Endothelial cell (in vitro differentiated cells): ENCODE measurements at places on chromosomes 2 and 18. TPM values are rescaled to one million over a fixed set of nuclear protein-coding genes. Genes with fewer than 3 reads are reported as not detected.

- peaks cover 50% of the 10 kb centered on the region for H3K36me3 ChIP-seq
- peak overlapping the region; percentile 51 for H3K4me3 ChIP-seq
- no peak for DNase-seq
These were observed 221.9 kb downstream of the DYSF start for GRCh38 chr2:71675296-71675695.

The TBR1 gene
- 0.08 TPM for total RNA-seq

The ZSWIM2 gene
- not detected for total RNA-seq

- H3K4me3 ChIP-seq = no peak overlapping the region
- DNase-seq = no peak
- H3K27me3 ChIP-seq = peaks cover 9% of the 10 kb centered on the region
- H3K27ac ChIP-seq = no peak overlapping the region
- peaks cover 19% of the 10 kb centered on the region for H3K36me3 ChIP-seq
These were observed 9.1 kb downstream of the ITM2C start for GRCh38 chr2:230873661-230874401.
